ENCODE measurements at places on chromosomes 3 and 15. TPM values are rescaled to one million over a fixed set of nuclear protein-coding genes. Genes with fewer than 3 reads are reported as not detected.

GRCh38 chr3:194231929-194232832 lies 96.2 kb downstream of the HES1 start:
- H3K36me3 ChIP-seq, result peaks cover 1% of the 10 kb centered on the region
- no peak for DNase-seq
- peak overlapping the region; percentile 78 for H3K27ac ChIP-seq
- H3K4me1 ChIP-seq, result peaks cover 6% of the 10 kb centered on the region

DNA sequence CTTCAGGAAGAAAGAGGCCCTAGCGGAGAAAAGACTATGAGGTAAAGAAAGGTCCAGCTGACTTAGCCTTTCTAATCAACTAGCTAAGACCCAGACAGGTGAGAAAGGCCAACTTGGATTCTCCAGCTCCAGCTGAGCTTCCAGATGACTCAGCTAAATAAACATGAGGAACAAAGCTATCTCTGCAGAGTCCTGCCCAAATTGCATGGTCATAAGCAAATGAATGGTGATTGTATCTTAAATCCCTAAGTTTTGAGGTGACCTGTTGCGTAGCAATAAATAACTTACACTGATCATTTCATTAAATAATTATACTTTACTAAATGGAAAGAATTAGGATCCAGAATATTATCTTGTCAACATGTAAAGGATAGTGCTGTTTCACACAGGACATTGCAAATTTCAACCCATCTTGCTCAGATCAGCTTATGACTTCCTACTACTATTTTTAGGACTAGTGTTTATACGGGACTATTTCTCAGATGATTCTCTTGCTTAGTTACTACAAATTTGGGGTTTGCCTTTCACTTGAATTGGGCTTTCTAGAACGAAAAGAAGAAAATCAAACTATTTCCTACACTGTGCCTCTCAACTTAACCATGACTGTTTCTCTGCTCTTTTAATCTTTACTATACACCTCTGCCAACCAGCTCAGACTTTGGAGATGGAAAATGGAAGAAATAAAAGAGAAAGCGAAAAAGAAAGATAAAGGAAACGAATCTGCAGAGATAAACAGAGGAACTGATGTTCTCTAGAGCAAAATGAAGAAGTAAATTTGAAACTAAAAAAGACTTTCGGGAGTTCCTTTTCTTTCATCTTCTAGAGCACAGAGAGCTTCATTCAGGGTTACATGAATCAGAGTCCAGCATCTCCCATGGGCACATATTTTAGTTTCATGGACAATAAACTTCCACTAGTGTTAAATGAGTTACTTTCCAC lies 6.6 kb upstream of the ADGRG7 start:
- DNase-seq, result no peak
- H3K36me3 ChIP-seq, result no peaks in the 10 kb centered on the region
- H3K4me3 ChIP-seq, result no peak overlapping the region
- peak overlapping the region; percentile 63 for H3K27ac ChIP-seq
- H3K4me1 ChIP-seq, result peaks cover 25% of the 10 kb centered on the region

GRCh38 chr3:170997961-170998913 lies 28.3 kb downstream of the SLC2A2 start:
- H3K4me1 ChIP-seq, result peaks cover 57% of the 10 kb centered on the region
- no peak for DNase-seq
- H3K36me3 ChIP-seq, result no peaks in the 10 kb centered on the region
- no peak overlapping the region for H3K27ac ChIP-seq

GRCh38 chr3:164452707-164453106 lies 625.6 kb downstream of the SI start:
- H3K27me3 ChIP-seq, result no peaks in the 10 kb centered on the region
- no peak overlapping the region for H3K4me3 ChIP-seq
- no peaks in the 10 kb centered on the region for H3K36me3 ChIP-seq
- H3K4me1 ChIP-seq, result peaks cover 4% of the 10 kb centered on the region
- H3K27ac ChIP-seq, result no peak overlapping the region

- no peak overlapping the region for H3K4me3 ChIP-seq
- H3K27me3 ChIP-seq, result no peaks in the 10 kb centered on the region
- no peak overlapping the region for H3K27ac ChIP-seq
- peaks cover 2% of the 10 kb centered on the region for H3K4me1 ChIP-seq
Observed at GRCh38 chr3:196184881-196185280, 26.3 kb downstream of the ZDHHC19 start.

- no peak for DNase-seq
- no peak overlapping the region for H3K27ac ChIP-seq
- no peak overlapping the region for H3K4me3 ChIP-seq
- H3K36me3 ChIP-seq, result no peaks in the 10 kb centered on the region
Observed at GRCh38 chr3:13256845-13257244, 163.3 kb downstream of the NUP210 start.

GRCh38 chr15:40277471-40277870 lies 5.4 kb downstream of the ANKRD63 start:
- peaks cover 3% of the 10 kb centered on the region for H3K36me3 ChIP-seq
- DNase-seq, result no peak
- H3K4me3 ChIP-seq, result no peak overlapping the region
- H3K4me1 ChIP-seq, result peaks cover 12% of the 10 kb centered on the region

GRCh38 chr3:196670339-196670738 lies 30.8 kb downstream of the NRROS start:
- no peak overlapping the region for H3K4me3 ChIP-seq
- H3K27ac ChIP-seq, result peak overlapping the region; percentile 15

DNA sequence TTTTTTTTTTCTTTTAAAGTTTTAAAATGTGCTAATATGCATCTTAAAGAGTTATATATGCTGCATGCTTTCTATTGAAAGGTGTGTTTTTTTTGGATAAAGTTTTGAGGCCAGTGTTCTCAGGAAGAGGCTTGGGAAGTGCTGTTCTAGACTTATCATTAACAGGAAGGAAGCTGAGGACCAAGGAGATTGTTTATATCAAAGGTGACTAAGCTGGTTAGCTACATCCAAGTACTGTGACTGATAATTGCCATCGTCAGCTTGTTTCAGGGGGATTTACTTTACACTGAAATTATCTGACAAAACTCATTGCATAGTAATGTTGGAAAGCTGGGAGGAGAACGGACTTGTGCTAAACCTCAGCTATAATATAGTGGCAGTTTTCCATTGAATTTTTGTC lies 36.3 kb upstream of the UTS2B start:
- no peak for DNase-seq
- H3K4me1 ChIP-seq, result peaks cover 1% of the 10 kb centered on the region
- no peak overlapping the region for H3K4me3 ChIP-seq
- H3K27me3 ChIP-seq, result no peaks in the 10 kb centered on the region
- H3K27ac ChIP-seq, result no peak overlapping the region

DNA sequence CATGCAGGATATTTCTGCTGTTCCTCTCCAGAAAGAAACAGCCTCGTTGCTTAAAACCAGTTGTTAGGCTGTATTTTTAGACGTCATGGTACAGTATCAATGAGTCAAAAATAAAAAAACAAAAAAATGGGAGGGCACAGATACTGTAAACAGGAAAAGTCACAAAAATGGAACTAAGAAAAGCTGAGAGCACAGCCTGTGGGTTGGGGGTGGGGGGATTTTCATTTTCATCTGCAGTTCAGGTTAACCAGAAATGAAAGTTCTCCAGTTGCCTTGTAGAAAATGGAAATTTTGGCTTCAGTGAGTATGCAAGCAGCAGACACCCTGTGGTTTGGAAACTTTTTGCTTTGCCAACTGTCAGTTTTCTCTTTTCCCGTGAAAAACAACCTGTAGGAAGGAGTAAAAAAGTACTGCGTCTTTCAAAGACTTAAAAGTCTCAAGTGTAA lies 59.0 kb downstream of the FRMD4B start:
- peaks cover 4% of the 10 kb centered on the region for H3K4me1 ChIP-seq
- H3K4me3 ChIP-seq, result no peak overlapping the region
- H3K36me3 ChIP-seq, result peaks cover 5% of the 10 kb centered on the region
- H3K27ac ChIP-seq, result no peak overlapping the region
- no peak for DNase-seq

GRCh38 chr3:34109021-34109420 lies 310.6 kb downstream of the PDCD6IP start:
- H3K4me3 ChIP-seq, result no peak overlapping the region
- H3K27me3 ChIP-seq, result peaks cover 15% of the 10 kb centered on the region
- no peaks in the 10 kb centered on the region for H3K36me3 ChIP-seq
- H3K4me1 ChIP-seq, result no peaks in the 10 kb centered on the region

DNA sequence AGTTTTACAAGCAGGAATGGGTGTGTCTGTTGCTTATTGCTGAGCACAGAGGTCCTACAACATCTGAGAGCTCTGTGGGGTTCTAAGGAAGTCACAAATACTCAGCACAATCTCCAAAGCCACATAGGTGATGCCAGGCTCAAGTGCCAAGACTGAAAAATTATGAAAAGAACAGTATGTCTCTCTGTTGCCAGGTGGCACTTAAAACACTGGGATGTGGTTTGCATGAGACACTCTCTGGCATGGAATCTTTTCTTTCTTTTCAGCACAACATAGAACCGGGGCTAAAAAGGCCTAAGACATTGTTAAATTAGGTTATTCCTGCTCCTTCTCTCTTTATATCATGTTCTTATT lies 127.3 kb upstream of the PRICKLE2 start:
- H3K27me3 ChIP-seq, result no peaks in the 10 kb centered on the region
- H3K4me1 ChIP-seq, result peaks cover 33% of the 10 kb centered on the region
- no peak overlapping the region for H3K4me3 ChIP-seq
- DNase-seq, result no peak
- no peaks in the 10 kb centered on the region for H3K36me3 ChIP-seq

- peaks cover 43% of the 10 kb centered on the region for H3K4me1 ChIP-seq
- no peak overlapping the region for H3K27ac ChIP-seq
- H3K4me3 ChIP-seq, result no peak overlapping the region
- DNase-seq, result no peak
- no peaks in the 10 kb centered on the region for H3K27me3 ChIP-seq
Observed at GRCh38 chr3:140922634-140923033, 19.0 kb upstream of the SLC25A36 start.

- no peak for DNase-seq
- H3K4me3 ChIP-seq, result no peak overlapping the region
Observed at GRCh38 chr3:16392065-16392464, 121.4 kb downstream of the RFTN1 start.

DNA sequence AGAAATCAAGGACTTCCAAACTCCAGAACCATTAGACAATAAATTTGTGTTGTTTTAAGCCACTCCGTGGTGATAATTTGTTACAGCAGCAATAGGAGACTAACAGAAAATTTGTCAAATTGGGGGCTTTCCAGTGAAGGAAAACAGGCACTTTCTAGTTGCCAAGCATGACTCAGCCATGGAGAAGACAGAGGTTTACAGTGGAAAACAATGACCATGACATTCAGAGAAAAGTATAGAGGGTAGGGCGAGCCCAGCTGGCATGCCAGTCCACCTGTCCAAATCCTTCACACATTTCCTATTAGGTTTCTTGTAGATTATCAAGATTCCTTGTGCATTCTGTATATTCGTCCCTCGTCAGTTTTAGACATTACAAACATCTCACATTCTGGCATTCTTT lies 24.9 kb downstream of the SLCO2A1 start:
- peaks cover 5% of the 10 kb centered on the region for H3K27me3 ChIP-seq
- H3K36me3 ChIP-seq, result peaks cover 9% of the 10 kb centered on the region
- H3K4me3 ChIP-seq, result no peak overlapping the region
- no peak for DNase-seq
- no peak overlapping the region for H3K27ac ChIP-seq

DNA sequence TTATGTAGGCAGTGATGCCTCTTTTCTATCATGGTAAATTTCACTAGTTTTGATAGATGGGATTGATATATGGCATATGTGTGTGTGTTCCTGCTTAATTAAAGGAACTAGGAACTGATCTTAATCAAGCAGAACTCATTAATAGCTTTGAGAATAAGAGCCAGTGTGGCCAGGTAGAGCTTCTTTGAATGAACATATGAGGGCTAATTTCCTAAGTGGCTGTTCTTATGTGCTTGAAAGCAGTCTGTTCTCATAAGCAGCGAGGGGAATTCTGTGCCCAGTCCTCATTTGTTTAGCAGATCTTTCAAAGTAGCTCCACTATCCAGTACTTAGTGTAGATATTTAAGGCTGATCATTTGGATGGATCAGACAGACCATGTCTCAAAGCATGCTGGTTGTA lies 164.2 kb downstream of the GABRG3 start:
- H3K27ac ChIP-seq, result no peak overlapping the region
- no peaks in the 10 kb centered on the region for H3K4me1 ChIP-seq
- H3K4me3 ChIP-seq, result no peak overlapping the region
- H3K36me3 ChIP-seq, result no peaks in the 10 kb centered on the region
- no peak for DNase-seq

- no peaks in the 10 kb centered on the region for H3K36me3 ChIP-seq
- no peaks in the 10 kb centered on the region for H3K4me1 ChIP-seq
- no peak for DNase-seq
Observed at GRCh38 chr15:74283368-74283767, 47.2 kb downstream of the CCDC33 start.

DNA sequence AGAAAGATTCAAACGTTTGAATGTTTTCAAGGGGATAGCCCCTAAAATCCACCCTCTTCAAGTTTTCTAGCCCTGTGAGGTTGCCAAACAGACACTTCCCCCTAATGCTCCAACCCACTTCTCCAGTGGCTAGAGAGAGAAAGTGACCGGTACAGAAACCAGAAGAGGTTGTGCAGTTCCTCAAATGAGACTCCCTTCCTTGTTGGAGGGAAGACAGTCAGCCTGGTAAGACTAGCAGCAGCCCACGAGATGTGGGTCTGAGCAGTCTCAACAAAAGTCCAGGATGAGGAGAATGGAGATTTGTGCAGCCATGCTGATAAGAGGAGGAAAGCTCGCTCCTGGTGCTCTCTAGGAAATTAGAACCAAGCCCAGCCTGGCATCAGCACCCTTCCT lies 222.8 kb upstream of the TPRG1 start:
- peaks cover 5% of the 10 kb centered on the region for H3K4me1 ChIP-seq
- peak overlapping the region; percentile 18 for H3K4me3 ChIP-seq
- no peak for DNase-seq
- H3K27ac ChIP-seq, result no peak overlapping the region
- peaks cover 60% of the 10 kb centered on the region for H3K27me3 ChIP-seq
- no peaks in the 10 kb centered on the region for H3K36me3 ChIP-seq

The KCNH8 gene
- 10.0 TPM for total RNA-seq

The TUSC7 gene
- total RNA-seq, result not detected

The ATP13A4 gene
- 8.1 TPM for total RNA-seq

The SEMA6D gene
- total RNA-seq, result 10.6 TPM

The NLGN1 gene
- total RNA-seq, result 5.7 TPM

The RAF1 gene
- 139 TPM for total RNA-seq

The WDR76 gene
- 11.2 TPM for total RNA-seq

The STRA6 gene
- total RNA-seq, result 17.9 TPM

The DLL4 gene
- 6.2 TPM for total RNA-seq

The C3orf22 gene
- 0.44 TPM for total RNA-seq

The LMAN1L gene
- not detected for total RNA-seq

The NR2F2 gene
- 40.3 TPM for total RNA-seq

The PKM gene
- 511 TPM for total RNA-seq

The ALPK3 gene
- 122 TPM for total RNA-seq

The CPB1 gene
- not detected for total RNA-seq

The IGSF10 gene
- 1.8 TPM for total RNA-seq

The MOBP gene
- total RNA-seq, result not detected

All from progenitor cell of endocrine pancreas (in vitro differentiated cells).